ENCODE measurements at places on chromosomes 6 and 20.

GRCh38 chr6:111522393-111523020 lies 39.5 kb upstream of the REV3L start:
- no peak for DNase-seq

DNA sequence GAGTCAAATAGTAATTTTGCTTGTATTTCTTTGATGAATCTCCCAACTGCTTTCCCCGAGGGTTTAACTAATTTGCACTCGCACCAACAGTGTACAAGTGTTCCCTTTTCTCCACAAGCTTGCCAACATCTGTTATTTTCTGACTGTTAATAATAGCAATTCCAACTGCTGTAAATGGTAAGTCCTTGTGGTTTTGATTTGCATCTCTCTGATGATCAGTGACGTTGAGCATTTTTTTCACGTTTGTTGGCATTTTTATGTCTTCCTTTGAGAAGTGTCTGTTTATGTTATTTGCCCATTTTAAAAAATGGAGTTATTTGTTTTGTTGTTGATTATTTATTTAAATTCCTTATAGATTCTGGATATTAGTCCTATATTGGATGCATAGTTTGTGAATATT lies 399.8 kb upstream of the MAN1A1 start:
- no peak for DNase-seq

DNA sequence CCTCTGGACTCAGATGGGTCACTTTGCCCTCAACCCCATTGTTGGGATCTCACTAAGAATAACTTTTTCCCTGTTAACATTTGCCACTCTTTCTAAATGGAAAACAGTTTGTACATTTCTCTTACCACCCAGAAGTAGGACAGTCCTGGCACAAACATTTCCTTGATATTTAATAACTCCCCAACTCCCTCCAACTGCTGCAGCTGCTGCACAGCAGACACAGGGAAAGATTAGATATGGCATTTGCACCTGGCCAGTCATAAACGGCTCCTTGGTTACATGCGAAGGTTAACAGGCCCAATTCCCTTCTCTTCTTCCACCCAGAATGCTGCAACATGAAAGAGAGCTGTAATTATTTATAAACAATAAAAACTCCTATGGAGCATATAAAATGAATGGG lies 55.9 kb upstream of the SOX4 start:
- DNase-seq, result no peak

DNA sequence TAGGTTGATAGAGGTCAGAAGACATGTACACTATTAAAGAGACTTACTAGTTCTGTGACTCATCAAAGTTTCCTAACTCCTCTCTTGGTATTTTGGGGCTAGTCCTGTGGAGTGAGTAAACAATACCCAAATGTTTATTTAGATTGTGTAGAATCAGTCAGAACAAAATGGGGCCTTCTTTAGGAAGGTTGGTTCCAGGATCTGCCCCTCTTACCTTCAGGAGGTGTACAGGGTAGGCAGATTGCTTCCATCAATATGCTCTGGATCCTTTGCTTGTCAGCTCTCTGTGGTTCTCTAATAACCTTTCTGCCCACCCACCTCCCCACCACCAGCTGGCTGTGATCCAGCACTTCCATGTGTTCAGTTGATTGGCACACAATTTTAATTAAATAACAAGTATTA lies 107.0 kb downstream of the POPDC3 start:
- DNase-seq, result peak; percentile 55

- peak; percentile 45 for DNase-seq
Measured at GRCh38 chr6:148998704-148999103, 251.9 kb downstream of the UST start.
